Ascending aorta (tissue), 2 donors: ENCODE measurements at places on chromosomes 2 and 18. TPM values are rescaled to one million over a fixed set of nuclear protein-coding genes. Genes with fewer than 3 reads are reported as not detected.
A peak's percentile ranks its signal among the peaks of the same experiment; 100 is the strongest.

- DNase-seq: no peak
Observed at GRCh38 chr2:195861821-195862220, 204.8 kb downstream of the SLC39A10 start.

- no peak for DNase-seq
Observed at GRCh38 chr2:24586955-24587354, 95.9 kb downstream of the NCOA1 start.

DNA sequence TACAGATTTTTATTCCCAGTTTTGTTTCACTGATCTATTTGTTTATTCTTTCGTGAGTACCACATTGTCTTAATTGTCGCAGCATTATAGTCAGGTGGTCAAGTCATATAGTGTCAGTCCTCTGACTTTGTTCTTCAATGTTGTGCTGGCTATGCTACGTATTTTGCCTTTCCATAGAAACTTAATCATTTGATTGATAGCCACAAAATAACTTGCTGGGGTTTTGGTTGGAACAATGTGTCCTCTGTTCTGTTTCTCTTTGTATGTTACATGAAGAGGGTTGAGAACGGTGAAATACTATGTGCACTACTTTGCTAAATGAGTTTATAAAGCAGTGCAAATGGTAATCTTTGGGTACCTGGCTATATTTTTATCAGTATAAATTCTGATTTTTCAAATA, 64.9 kb upstream of the TTC27 start:
- DNase-seq: no peak

DNA sequence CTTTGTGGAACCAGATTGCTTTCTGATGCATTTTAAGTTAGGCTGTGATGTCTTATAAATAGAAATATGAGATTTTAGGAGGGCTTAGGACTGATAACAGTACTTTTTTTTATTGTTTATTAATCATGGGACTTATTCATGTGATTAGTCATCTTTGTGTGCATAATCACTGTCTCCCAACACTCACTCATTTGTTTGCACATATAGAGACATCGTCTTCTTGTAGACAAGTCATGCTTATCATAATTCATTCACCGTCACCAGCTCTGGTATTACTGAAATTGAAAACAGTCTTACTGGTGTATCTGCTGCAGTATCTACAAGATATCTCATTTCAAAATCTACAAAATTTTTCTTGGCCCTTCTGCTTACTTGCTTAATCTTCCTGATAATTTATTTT, 45.8 kb downstream of the WDR7 start:
- DNase-seq: no peak

TEX44 gene
- not detected for total RNA-seq

DNA sequence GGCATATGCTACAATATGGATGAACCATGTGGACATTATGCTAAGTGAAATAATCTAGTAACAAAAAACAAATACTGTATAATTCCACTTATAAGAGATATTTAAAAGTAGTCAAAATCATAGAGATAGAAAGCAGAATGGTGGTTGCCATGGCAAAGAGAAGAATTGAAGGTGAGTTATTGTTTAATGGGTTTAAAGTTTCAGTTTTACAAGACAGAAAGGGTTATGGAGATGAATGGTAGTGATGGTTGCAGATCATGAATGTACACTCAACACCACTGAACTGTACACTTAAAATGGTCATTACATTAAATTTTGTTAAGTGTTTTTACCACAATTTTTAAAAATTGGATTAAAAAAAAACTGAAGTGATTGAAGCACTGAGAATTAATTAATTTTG, 298.2 kb upstream of the ZC3H15 start:
- DNase-seq: no peak

- DNase-seq: no peak
Observed at GRCh38 chr2:179701524-179702110, 159.8 kb downstream of the ZNF385B start.

- DNase-seq: no peak
Observed at GRCh38 chr18:62739911-62740310, 24.6 kb downstream of the PHLPP1 start.

DNA sequence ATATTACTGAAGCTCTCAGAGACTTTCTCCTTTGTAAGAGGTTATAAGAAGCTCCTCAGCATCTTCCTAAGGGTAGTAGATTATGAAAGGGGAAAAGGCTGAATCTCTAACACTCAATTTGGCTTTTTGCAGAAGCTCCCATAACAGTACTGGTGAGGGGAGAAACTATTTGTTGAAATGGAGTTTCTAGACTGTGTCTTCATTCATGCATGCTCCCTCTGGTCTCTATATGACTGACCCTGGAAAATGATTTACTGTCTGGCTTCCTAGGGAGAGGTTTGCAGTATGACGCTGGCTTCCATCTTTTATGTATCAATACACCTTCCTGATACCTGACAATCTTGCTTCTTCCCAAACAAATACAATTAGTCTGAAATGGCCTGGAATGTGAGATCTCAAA, 63.9 kb downstream of the LDAH start:
- no peak for DNase-seq

DNA sequence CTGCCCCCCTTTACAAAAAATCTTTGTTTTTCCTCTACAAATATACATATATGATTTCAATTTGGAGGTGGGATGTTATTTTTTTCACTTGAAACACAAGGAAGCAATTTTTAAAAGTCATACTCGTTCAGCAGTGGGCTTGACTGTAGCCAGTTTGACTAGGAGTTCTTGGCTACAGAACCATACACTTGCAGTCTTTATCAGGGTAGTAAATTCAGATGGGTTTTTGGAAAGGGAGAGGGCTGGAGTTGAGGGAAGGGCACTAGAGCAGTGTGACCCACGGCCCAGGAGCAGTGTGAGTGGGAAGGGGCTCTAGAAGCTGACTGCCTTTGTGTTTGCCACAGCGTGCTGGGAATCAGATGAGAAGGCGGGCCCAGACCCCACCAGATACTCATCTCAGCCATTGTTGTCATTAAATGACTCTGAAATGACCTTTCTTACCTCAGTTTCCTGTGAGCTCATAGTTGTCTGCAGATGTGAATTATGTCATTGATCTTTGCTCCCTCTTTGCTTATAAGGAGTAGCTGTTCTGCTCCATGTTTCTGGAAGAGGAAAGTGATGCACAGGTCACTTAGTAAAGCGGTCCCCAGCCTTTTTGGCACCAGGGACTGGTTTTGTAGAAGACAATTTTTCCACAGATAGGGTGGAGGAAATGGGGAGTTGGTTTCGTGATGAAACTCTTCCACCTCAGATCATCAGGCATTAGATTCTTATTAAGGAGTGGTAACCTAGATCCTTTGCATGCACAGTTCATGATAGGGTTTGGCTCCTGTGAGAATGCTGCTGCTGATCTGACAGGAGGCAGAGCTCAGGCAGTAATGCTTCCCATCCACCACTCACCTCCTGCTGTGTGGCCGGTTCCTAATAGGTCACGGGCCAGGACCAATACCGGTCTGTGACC, 116.8 kb downstream of the SPTBN1 start:
- no peak for DNase-seq

ANTXR1 gene
- 90.3 TPM for total RNA-seq

SH3RF3 gene
- 53.5 TPM for total RNA-seq

DCDC2C gene
- total RNA-seq: 2.4 TPM

APCDD1 gene
- 77.0 TPM for total RNA-seq

CHST9 gene
- 0.21 TPM for total RNA-seq

DNA sequence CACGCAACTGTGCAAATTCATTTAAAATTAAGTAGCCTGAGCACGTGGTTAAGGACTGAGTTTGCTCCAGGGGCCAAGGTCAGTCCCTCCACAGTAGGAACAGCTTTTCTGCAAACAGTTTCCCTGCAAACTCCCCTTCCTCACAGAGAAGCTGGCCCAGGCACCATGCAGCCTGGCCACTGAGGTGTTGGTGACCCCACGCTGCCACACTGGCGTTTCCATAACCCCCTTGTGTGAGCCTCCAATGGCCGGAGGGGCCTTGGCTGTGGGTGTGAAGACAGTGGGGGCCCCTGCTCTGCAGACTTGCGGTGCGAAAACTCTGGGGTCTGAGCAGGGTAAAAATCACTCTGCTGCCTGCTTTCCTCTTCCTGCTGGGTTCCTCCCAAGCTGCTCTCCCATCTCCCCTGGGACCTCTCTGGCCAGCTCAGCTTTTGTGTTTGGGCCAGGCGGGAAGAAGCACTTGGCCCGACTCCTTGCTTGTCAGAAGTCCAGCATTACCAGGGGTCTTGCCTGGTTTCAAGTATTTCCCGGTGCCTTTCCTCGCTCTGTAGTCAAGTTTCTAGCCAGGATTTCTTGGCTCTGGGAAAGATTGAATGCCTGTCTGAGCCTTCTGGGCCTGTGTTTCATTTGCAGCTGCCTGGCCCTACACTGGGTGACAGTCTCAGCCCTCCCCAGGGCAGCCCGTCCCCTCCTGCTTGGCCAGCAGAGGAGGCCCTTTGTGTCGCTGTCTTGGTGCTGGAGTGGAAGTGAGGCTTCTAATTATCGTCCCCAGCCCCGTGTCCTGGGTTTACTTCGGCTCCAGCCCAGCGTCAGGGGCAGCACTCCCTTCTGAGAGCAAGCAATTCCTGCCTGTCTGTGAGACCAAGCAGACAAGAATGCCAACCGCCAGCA, 131.4 kb upstream of the SLC1A4 start:
- no peak for DNase-seq

DNA sequence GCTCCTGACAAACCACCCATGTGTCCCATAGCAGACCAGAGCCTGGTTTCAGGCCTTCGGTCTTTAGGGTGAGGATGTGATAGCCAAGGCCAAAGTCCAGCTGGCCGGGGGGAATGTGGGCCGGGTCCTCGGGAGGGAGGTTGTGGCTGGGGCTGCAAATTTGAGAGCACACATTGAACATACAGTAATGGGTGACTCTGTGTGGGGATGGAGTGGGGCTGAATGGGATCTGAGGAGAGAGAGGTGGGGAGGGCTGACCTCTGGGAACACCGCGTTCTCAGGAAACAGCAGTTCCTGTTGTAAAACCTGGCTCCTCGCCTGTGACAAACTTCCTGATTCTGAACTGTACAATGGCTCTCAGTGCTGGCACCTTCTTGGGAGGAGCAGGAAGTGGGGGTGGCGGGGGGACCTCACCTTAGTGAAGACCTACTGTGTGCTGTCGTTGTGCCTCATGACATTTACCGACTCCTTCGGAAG, 48.8 kb downstream of the MCFD2 start:
- no peak for DNase-seq

KYNU gene
- 2.3 TPM for total RNA-seq

- DNase-seq: no peak
Observed at GRCh38 chr2:186508263-186508662, 22.2 kb downstream of the ZC3H15 start.

- DNase-seq: peak; percentile 80
Observed at GRCh38 chr2:43127208-43127940, 99.0 kb downstream of the ZFP36L2 start.

- DNase-seq: no peak
Observed at GRCh38 chr2:79041032-79041448, 15.5 kb downstream of the REG3G start.

GRCh38 chr2:153100151-153100550, 378.4 kb downstream of the RPRM start:
- DNase-seq: no peak

GRCh38 chr2:226478109-226478809, 321.4 kb downstream of the IRS1 start:
- peak; percentile 28 for DNase-seq

CNDP1 gene
- total RNA-seq: not detected

- no peak for DNase-seq
Observed at GRCh38 chr2:181058378-181059269, 78.2 kb downstream of the UBE2E3 start.

DNA sequence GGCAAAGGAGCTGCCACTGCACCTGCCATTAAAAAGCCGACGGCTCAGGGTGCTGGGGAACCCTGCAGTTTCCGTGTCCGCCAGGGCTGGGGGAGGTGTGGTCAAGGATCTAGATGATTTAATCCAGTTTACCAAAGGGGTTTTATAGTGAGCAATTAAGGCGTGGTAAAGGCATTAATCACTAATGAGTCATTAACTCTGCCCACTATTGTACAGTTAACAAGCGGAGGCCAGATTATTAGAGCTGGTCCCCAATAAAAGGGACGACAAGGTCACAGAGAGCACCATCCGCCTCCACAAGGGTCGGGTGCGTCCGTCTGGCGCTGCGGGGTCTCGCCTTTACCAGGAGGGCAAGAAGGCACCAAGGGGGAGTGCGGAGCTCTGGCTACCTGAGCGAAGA, 9.6 kb downstream of the RAX start:
- DNase-seq: no peak
